ENCODE measurements at places on chromosomes 1 and 21. TPM values are rescaled to one million over a fixed set of nuclear protein-coding genes. Genes with fewer than 3 reads are reported as not detected.

- DNase-seq: no peak
Measured at GRCh38 chr1:247966532-247967204, 1.6 kb downstream of the OR2AK2 start.

- no peak for DNase-seq
Measured at GRCh38 chr21:15679630-15680029, 50.2 kb upstream of the USP25 start.

GRCh38 chr1:109395602-109396512 is 1.9 kb downstream of the SORT1 start:
- DNase-seq: no peak

RNU1-2 gene
- 874 TPM for total RNA-seq

DNA sequence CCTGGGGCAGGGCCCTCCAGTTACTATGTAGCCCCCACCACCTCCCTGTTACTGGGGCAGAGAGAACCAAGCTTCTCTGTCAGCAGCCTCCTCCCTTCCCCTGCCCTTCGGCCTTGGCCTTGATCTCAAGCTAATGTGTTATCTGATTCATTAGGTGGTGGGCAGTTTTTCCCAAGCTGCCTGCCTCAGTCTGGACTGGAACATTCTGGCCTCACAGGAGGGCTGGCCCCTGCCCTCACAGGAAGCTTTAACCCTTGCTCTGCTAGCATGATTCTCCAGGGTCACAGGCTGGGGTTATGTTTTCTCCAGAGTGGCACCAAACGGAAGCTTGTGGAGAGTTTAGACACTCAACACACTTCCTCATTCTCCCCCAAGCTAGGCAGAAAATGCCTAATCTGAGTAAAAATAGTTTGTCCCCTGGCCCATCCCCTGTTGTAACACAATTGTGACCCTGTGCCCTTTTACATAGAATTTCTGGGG is 37.2 kb upstream of the SLC6A9 start:
- DNase-seq: no peak

TSSK3 gene
- 0.48 TPM for total RNA-seq

EBNA1BP2 gene
- total RNA-seq: 164 TPM

DNA sequence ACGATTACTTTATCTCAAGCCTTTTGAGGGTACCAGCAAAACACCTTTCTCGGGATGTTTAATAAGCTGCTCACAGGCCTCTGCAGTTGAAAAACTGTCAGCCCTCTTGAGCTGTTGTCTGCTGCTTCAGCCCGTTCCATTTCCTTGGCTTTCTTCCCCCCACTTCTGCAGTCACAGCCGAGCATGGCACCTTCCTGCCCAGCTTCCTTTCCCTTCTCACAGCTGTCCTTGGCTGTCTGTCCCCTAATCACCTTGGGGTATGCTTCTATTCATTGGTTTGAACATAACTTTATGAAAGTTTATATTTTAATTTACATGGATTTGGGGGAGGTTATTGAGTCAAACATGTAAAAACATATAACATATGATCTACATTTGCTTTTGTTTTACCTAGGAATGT is 6.9 kb upstream of the PROX1 start:
- no peak for DNase-seq

CYP4A22 gene
- total RNA-seq: not detected

TMCC2 gene
- 13.3 TPM for total RNA-seq

DNA sequence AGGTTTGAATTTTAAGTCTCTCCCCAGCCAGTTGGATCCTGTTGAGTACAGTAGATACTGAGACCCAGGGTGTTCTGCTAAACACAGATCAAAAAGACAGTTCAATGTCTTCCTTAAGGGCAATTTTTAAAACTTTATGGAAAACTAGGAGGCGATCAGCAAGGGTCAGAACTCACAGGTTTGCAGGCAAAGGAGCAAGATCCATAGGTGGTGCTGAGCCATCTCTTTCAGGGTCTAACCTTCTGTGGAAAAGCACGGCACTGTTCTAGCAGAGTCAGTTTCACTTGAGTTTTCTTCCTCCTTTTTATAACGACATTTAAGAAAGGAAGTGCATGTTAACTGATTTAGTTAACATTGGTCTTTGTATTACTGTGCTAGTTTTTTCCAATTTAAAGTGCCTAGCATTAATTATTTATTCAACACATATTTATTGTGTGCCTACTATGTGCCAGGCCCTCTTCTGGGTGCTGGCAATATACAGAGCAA is at the start of gene CD84:
Gene CD84 (minus strand): TSS at position 281 of the 486 bp plus-strand sequence. CDS start 59 bp downstream, at position 222.
- no peak for DNase-seq

OSCP1 gene
- total RNA-seq: 2.4 TPM

HRNR gene
- not detected for total RNA-seq

GRCh38 chr1:181149326-181150125 is 61.0 kb downstream of the IER5 start:
- peak; percentile 69 for DNase-seq

GRCh38 chr1:42998386-42998785 is 39.7 kb upstream of the SLC2A1 start:
- no peak for DNase-seq

LRRN2 gene
- total RNA-seq: not detected

- DNase-seq: peak; percentile 26
Measured at GRCh38 chr21:35217504-35218060, 168.5 kb upstream of the RUNX1 start.

SPRR2B gene
- not detected for total RNA-seq

DPH2 gene
- 65.2 TPM for total RNA-seq

DNA sequence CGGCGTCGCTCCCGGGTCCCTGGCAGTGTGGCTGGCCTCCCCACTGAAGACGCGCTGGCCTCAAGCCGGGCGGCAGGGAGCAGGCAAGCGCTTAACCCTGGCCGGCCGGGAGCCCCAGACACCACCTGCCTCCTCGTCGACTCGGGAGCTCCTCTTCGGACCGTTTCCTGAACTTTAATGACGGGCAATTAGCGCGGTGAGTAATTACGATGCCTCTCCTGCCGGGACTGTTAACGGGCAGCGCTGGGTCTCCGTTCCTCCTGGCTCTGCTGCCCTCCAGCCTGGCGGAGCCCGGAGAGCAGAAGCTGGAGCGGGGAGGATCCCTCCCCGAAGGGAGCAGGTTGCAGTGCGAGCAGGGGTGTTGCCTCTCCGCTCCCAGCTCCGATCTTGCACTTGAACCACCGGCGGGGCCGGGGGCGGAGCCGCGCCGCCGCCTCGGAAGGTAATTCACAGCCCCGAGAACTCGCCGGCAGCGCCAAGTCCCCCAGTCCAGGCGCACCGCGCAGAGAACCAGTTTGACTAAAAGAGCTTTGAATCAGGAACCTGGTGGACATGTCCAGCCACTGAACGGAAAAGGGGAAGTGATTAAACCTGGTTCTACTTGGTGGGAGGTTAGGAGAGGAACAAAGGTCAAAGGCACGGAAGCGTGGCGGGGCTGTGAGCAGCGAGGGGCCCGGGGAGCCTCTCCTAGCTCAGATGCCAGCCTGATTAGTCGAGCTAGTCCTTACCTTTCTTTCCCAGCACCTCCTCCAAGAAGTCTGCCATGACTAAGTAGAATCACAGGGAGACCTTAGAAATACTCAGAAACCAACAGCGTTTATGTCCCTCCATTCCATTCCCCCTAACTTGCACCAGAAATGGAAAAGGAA is 18.3 kb upstream of the PLEKHA6 start:
- peak; percentile 65 for DNase-seq

IL6R gene
- 2.4 TPM for total RNA-seq

DNA sequence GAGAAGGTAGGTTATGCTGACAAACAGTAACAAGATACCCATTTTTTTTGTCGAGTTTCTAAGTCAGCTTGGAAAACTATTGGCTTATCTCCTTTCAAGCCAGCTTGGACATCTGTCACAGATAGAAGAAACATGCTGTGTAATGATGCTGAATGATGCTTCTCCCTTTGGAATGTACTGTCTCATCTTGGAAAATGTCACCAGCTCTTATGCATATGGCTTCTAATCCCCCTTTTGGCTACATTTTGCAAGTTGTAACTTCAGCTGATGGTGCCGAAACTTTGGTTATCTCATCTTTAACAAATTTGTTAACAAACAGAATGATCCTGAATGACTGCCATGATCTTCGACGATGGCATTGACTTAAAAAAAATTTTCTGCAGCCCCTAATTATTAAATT is 68.8 kb upstream of the ST6GALNAC3 start:
- DNase-seq: no peak

DNA sequence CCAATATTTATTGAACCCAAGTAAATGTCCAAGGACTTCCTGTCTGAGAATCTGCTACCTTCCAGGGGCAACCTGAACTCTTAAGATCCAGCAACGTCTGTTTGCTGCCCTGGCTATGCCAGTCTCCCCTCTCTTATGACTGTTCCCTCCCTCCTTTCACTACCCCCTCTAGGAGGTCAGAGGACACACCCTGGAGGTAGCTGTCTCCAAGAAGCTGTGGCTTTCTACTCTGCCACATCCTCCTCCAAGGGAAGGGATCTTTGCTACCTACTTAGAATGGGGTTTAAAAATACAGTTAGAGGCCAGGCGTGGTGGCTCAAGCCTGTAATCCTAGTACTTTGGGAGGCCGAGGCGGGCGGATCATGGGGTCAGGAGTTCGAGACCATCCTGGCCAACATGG is 3.6 kb upstream of the SMPDL3B start:
- DNase-seq: no peak

GABPA gene
- total RNA-seq: 26.4 TPM

CRYAA gene
- not detected for total RNA-seq

- no peak for DNase-seq
Measured at GRCh38 chr1:67100833-67101232, 33.9 kb downstream of the C1orf141 start.

OR2L3 gene
- total RNA-seq: not detected

DNA sequence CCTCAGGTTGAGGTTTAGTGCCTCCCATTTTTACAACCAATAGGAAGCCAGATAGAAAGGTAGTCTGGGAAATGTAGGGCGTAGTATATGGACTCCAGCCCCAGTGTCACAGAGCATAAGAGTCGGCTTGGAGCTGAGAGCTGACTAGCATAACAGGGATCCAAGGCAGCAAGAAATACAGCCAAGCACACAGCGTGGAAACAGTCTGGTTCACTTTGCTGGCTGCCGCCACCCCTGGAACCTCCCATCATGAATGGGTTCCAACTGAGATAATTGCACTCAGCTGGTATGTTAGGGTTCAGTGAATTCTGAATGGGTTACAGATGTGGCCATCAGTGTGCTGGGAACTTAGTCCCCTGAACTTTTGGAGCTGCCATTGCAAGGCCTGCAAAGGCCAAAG is 76.7 kb upstream of the GPR88 start:
- DNase-seq: no peak

DNA sequence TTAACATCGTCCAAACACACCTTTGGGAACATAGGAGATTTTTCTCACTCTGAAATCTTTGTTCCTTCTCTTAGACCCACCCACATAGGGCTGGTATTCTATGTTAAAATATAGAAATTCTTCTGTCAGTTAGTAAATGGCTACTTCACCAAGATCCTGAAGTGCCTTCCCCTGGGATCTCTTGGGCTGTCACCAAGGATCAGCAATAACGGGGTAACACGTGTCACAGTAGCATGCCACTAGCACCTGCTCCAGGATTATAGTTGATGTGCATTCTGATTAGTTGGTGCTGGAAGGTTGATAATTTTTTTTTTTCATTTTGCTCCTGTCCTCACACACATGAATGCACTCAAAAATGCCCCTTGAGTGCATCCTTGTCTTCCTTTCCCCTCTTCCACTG is 298.7 kb downstream of the NTNG1 start:
- no peak for DNase-seq

GRCh38 chr1:236150986-236151385 is 8.6 kb downstream of the GPR137B start:
- no peak for DNase-seq

CA6 gene
- 12.3 TPM for total RNA-seq

DNA sequence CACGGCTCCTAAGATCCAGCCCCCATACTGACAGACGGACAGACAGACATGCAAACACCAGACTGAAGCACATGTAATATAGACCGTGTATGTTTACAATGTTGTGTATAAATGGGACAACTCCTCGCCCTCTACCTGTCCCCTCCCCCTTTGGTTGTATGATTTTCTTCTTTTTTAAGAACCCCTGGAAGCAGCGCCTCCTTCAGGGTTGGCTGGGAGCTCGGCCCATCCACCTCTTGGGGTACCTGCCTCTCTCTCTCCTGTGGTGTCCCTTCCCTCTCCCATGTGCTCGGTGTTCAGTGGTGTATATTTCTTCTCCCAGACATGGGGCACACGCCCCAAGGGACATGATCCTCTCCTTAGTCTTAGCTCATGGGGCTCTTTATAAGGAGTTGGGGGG is 23.2 kb downstream of the TMEM53 start:
- no peak for DNase-seq

GRCh38 chr1:2544875-2545640 is 11.1 kb upstream of the TNFRSF14 start:
- DNase-seq: no peak

DNA sequence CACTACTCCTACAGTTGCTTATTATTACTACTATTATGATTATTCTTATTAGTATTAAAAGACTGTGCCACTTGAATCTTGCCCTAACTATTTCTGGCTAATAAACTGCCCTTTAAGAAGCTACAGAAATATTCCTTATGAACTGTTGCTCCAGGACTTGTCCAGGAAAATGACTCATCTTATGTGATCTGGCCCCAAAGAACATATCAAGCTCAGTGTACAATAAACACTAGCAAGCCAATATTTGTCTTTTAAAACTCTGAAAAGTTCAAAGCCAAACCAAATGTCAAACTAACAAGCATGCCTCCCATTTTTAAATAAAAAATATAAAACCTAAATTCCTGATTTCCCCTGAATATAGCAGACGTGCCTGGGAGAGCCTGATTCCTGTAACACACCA is 88.7 kb upstream of the SIM2 start:
- no peak for DNase-seq

DNA sequence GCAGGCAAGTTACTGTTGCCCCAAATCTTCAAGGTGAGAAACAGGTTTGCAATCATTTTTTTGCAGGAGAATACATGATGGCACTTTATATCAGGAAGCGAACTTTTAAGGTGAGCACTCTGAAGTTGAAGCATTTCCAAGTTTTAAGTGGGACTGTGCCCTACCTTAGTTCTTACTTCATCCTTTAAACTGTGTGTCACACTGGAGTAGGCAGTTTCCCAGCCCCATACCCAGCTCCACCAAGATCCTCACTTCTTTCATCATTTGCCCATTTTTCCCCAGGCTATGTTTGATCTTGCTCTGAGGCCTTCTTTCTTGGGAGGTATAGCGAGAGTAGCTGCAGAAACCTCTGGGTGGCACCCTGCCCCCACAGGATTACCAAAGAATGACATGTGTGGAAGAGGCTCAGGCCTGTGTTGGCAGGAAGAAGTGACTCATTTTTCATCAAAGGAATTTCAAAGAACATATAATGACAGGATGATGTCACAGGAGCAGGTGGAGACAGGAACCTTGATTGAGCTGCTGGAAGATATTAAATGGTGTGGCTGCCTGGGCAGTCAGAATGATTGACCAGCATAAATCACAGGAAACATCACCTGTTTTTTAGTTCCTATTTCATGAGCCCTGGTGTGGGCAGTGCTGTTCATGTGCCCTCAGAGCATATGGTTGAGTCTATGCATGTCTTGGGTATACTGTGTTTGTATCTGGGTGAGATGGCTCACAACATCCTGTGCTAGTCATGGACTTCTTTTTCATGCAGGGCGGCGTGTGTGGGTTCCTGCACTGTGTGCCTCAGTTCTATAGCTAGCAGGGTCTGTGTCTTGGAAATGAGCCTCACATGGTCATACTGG is 20.8 kb upstream of the MACF1 start:
- peak; percentile 83 for DNase-seq

- no peak for DNase-seq
Measured at GRCh38 chr21:23534850-23535249, 2072.4 kb downstream of the MRPL39 start.
